ENCODE measurements at places on chromosomes 4 and X.

DNA sequence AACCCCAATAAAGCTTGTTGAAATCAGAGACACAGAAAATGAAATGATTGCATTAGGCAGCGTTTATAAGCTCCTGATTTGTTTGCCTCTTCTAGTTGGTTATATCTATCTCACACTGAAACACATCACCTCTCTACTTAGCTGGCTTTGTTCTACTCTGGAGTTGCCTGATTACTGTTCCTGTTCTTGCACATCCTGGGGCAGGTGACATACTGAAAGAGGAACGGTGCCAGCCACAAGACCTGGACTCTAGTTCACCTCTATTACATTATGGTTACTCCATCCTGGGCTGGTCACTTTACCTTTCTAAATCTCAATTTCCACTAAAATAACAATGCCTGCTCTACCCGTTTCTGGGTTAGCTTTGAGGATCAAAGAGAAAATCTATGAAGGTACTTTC, 47.9 kb downstream of the TRIM2 start:
- DNase-seq: no peak

- DNase-seq: no peak
Measured at GRCh38 chr4:28744066-28744465, 1883.4 kb downstream of the STIM2 start.

GRCh38 chr4:94588896-94589693, 137.4 kb downstream of the PDLIM5 start:
- no peak for DNase-seq

- DNase-seq: no peak
Measured at GRCh38 chrX:86604607-86605006, 456.4 kb downstream of the DACH2 start.

DNA sequence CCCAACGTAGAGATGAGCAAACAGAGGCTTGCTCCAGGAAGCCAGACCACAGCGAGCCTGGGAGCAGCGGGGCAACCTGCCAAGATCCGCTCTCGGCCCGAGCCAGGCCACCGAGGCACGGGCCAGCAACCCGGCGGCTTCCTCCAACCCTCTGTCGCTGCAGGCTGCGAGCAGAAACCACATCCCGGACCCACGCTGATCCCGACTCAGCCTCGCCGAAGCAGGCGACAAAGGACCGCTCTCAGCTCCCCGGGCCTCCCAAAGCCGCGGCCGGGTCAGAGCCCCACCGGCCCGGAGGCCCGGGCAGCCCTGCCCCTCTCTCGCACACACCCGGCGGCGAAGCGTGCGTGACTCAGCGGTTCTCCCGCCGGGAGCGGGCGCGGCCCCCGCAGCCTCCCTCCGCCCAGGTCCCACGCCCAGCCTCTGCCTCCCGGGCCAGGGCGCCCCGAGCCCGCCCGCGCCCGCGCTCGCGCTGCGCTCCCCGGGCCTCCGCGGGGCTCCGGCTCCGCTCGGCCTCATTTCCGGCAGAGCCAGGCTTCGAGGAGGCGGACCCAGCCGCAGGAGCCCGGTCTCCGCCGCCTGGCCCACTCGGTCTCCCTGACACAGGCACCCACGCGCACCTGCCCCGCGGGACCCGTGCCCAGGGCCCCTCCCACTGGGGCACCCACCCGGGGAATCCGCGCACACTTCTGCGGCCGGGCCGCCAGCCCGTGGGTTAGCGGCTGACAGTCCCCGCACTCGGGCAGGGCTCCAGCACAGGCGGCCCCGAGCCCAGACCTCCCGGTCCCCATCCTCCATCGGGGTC, 1.7 kb downstream of the PPP2R2C start:
- no peak for DNase-seq

DNA sequence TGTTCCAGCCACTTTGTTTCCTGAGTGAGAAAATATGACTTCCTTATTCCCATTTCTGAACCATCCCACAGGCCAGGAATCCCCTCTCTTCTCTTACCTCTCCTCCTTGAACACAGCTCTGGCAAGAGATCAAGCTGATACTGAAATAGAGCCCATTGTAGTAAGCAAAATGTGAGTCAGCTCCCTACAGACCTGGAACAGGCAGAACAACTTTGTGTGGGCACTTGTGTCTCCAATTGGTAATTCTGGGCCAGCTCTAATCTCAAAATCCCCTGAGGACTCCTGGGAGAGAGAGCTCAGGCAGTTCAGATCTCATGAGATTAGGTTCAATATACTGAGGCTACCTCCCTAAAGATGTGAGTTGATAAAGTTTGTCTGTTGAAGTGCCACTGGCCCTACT, 213.5 kb downstream of the GUCY2F start:
- no peak for DNase-seq
